ENCODE measurements at places on chromosomes 1 and 21. TPM values are rescaled to one million over a fixed set of nuclear protein-coding genes. Genes with fewer than 3 reads are reported as not detected.

A3GALT2 gene
- total RNA-seq = not detected

DNA sequence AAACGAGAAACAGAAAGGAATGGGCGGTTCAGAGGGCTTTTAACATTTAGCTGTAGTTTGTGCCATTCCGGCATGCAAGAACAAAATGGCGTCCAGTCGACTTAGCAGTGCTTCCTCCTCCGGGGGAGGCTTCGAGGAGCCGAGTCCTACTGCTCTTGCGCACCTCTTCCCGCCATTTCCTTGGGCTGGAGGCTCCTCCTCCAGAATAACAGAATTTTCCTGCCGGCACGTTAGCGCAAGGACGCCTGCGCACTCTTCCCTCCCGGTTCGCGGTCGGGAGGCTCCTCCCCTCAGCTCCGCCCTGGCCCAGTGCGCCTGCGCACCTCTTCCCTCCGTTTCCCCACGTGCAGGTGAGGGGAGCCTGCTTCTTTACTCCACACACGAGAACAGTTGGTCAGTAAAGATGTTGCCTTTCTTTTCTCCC is 1.0 kb downstream of the DMRTB1 start:
- no peaks in the 10 kb centered on the region for H3K4me1 ChIP-seq
- no peak overlapping the region for H3K4me3 ChIP-seq
- no peaks in the 10 kb centered on the region for H3K27me3 ChIP-seq
- no peak for DNase-seq
- H3K36me3 ChIP-seq = no peaks in the 10 kb centered on the region

TRMT13 gene
- total RNA-seq = 45.9 TPM

AK5 gene
- 25.5 TPM for total RNA-seq

SLFNL1 gene
- 1.6 TPM for total RNA-seq

DNA sequence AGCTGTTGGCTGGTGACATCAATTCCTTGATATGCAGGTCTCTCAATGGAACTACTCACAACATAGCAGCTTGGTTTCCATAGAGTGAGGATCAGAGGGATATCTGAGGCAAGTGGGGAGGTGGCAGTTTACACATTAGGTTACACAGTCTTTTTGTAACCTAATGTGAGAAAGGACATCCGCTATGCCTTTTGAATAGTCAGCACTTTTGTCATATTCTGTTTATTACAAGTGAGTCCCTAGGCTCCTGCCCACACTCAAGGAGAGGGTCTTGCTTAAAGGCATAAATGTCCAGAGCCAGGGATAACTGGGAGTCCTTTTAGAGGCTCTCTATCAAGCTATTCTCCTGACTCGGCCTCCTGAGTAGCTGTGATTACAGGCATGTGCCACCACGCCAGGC is 104.2 kb downstream of the KCNK1 start:
- no peaks in the 10 kb centered on the region for H3K36me3 ChIP-seq
- H3K27ac ChIP-seq = no peak overlapping the region
- no peak for DNase-seq

C1orf94 gene
- not detected for total RNA-seq

- no peaks in the 10 kb centered on the region for H3K36me3 ChIP-seq
- no peaks in the 10 kb centered on the region for H3K27me3 ChIP-seq
- DNase-seq = no peak
- no peaks in the 10 kb centered on the region for H3K4me1 ChIP-seq
- H3K4me3 ChIP-seq = no peak overlapping the region
These were observed 350.6 kb upstream of the NCAM2 start for GRCh38 chr21:20647607-20648006.

- no peak overlapping the region for H3K27ac ChIP-seq
- peaks cover 23% of the 10 kb centered on the region for H3K4me1 ChIP-seq
- H3K36me3 ChIP-seq = no peaks in the 10 kb centered on the region
- no peak for DNase-seq
These were observed 35.3 kb upstream of the BCAR3 start for GRCh38 chr1:93716941-93717368.

CACNA1S gene
- not detected for total RNA-seq

FAM89A gene
- 8.7 TPM for total RNA-seq

DNA sequence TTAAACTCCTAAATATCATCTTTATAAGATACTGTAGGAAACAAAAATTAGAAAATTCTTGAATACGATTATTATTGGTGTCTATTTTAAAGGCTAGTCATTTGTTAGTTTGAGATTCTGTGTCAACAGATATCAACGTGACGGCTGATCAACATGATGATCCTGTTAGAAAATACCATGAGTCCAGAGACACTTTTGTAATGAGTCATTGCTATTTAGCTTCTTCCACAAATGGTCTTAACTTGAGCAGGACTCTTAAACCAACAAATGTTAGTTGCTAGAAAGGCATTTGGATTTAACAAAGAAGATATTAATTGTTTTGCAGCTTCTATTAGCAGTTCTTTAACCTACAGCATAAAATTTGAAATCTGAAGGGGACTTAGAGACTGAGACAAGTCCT is 131.2 kb downstream of the TGFB2 start:
- no peaks in the 10 kb centered on the region for H3K4me1 ChIP-seq
- DNase-seq = no peak
- H3K4me3 ChIP-seq = no peak overlapping the region
- H3K36me3 ChIP-seq = no peaks in the 10 kb centered on the region
- H3K27me3 ChIP-seq = no peaks in the 10 kb centered on the region

DNA sequence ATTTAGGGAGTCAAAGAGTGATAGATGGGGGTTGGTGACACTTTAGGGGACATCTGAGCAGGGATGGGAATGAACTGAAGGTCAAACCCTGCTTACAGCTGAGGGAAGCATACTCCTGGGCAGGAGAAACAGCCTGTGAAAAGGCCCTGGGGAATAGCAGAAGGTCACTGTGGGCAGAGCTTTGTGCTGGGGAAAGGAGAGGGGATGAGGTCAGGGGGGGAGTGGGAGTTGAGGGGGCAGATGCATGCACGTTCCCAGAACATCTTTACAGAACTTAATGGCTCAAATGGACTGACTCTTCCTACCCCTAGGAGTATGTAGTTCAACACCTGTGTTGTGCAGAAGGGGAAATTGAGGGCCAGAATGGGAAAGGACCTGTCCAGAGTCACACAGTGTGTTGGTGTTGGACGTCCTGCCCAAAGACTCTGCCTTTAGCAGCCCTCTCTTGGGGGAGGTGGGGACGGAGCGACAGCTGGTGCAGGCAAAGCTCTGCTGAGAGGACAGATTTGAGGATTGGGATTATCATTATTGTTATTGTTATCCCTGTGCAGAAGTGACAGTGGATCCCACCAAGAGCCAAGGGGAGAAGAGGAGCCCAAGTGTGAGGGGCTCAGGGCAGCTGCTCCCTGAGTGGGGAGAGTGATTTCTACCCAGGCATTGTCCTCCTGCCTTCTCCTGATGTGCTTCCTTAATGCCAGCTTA is 116.5 kb downstream of the PTPRU start:
- DNase-seq = no peak
- H3K27ac ChIP-seq = no peak overlapping the region
- no peak overlapping the region for H3K4me3 ChIP-seq
- H3K4me1 ChIP-seq = no peaks in the 10 kb centered on the region

DNA sequence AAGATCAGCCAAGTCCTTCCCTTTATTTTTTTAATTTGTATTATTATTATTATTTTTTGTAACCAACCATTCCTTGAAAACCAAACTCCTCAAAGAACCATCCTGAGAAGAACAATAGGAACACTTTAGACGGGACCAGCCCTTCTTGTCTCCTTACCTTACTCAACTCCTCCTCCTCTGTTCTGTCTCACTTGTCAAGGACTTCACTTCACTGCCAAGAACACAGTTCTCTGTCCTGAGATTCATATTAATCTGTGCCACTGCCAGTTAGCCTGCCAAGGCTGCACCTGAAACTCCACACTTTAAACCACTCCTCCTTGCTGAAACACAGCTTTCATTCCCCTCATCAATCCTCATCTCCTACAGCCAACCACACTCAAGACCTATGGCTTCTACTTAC is 73.8 kb upstream of the ATP1A1 start:
- H3K27me3 ChIP-seq = no peaks in the 10 kb centered on the region
- no peak for DNase-seq
- no peak overlapping the region for H3K4me3 ChIP-seq
- no peak overlapping the region for H3K27ac ChIP-seq

CA6 gene
- total RNA-seq = not detected

HOOK1 gene
- total RNA-seq = 19.2 TPM

GRCh38 chr21:17818186-17819113 is 706 bp downstream of the C21orf91 start:
- peak overlapping the region; percentile 96 for H3K27ac ChIP-seq
- no peaks in the 10 kb centered on the region for H3K36me3 ChIP-seq
- H3K4me3 ChIP-seq = peak overlapping the region; percentile 70
- no peaks in the 10 kb centered on the region for H3K27me3 ChIP-seq

DNA sequence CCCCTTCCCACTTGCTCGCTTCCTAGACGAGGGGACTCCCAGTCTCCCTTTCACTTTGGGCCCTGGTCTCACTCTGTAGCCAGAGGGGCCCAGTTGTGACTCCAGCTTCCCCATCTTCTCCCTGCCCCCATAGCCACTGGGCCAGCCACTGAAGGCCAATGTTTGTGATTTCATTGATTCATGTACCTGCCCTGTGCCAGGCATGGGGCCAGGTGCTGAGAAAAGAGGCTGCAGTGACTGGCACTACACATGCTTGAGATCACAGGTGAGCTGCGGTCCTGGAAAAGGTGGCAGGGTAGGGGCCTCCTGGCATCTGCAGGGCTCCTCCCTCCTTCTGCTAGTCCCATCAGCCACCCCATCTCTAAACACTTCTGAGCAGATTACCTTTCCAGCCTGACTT is 345.3 kb upstream of the VAMP3 start:
- H3K4me1 ChIP-seq = no peaks in the 10 kb centered on the region
- no peak for DNase-seq
- no peak overlapping the region for H3K4me3 ChIP-seq

GRCh38 chr21:27703791-27704190 is 736.9 kb upstream of the ADAMTS5 start:
- H3K27me3 ChIP-seq = no peaks in the 10 kb centered on the region
- no peaks in the 10 kb centered on the region for H3K36me3 ChIP-seq
- DNase-seq = no peak
- H3K4me1 ChIP-seq = no peaks in the 10 kb centered on the region
- H3K27ac ChIP-seq = no peak overlapping the region

SRSF11 gene
- total RNA-seq = 359 TPM

GRCh38 chr1:34730485-34730884 is 24.4 kb upstream of the GJB5 start:
- no peak for DNase-seq
- H3K4me3 ChIP-seq = no peak overlapping the region
- no peaks in the 10 kb centered on the region for H3K36me3 ChIP-seq
- H3K4me1 ChIP-seq = no peaks in the 10 kb centered on the region

GRCh38 chr1:62599044-62599443 is 1.7 kb downstream of the ANGPTL3 start:
- H3K27ac ChIP-seq = no peak overlapping the region
- H3K36me3 ChIP-seq = no peaks in the 10 kb centered on the region
- DNase-seq = no peak
- H3K4me1 ChIP-seq = no peaks in the 10 kb centered on the region

DNA sequence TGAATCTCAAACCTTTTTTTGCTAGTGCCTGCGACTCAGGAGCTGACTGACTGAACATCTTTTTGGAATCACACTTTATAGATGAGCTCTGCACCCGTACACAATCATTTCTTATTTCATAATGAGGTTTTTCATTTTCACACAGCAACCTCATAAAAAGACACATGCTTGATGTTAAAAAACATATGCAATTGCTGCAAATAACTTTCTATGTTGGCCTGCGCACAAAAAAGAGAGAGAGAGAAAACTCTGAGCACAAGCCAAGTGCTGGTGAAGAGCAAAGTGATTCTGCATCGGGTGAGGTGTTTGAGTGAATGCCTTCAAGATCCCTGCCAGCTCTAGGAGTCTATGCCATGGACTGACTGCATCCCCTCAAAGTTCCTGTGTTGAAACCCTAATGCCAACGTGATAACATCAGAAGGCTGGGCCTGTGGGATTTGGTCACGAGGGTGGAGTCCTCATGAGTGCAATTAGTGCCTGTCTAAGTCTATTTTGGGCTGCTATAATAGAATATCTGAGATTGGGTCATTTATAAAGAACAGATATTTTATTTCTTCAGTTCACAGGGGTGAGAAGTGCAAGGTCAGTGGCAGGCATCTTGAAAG is 36.6 kb downstream of the C1orf87 start:
- H3K4me3 ChIP-seq = no peak overlapping the region
- H3K36me3 ChIP-seq = no peaks in the 10 kb centered on the region
- no peaks in the 10 kb centered on the region for H3K4me1 ChIP-seq
- no peaks in the 10 kb centered on the region for H3K27me3 ChIP-seq
- H3K27ac ChIP-seq = no peak overlapping the region
- DNase-seq = no peak

- no peak overlapping the region for H3K27ac ChIP-seq
- H3K36me3 ChIP-seq = no peaks in the 10 kb centered on the region
- DNase-seq = no peak
- H3K4me3 ChIP-seq = no peak overlapping the region
These were observed 332.2 kb downstream of the NTNG1 start for GRCh38 chr1:107473065-107473464.

GRCh38 chr21:36379251-36379650 is 5.9 kb upstream of the CHAF1B start:
- no peaks in the 10 kb centered on the region for H3K4me1 ChIP-seq
- H3K36me3 ChIP-seq = peaks cover 28% of the 10 kb centered on the region
- DNase-seq = no peak
- H3K27me3 ChIP-seq = no peaks in the 10 kb centered on the region

- H3K36me3 ChIP-seq = no peaks in the 10 kb centered on the region
- H3K4me3 ChIP-seq = no peak overlapping the region
- DNase-seq = no peak
- H3K27me3 ChIP-seq = no peaks in the 10 kb centered on the region
- H3K4me1 ChIP-seq = no peaks in the 10 kb centered on the region
These were observed 38.4 kb upstream of the GPR25 start for GRCh38 chr1:200834383-200834782.

MRAP gene
- not detected for total RNA-seq

- no peak for DNase-seq
- H3K27me3 ChIP-seq = no peaks in the 10 kb centered on the region
- H3K4me1 ChIP-seq = no peaks in the 10 kb centered on the region
- no peak overlapping the region for H3K4me3 ChIP-seq
- no peaks in the 10 kb centered on the region for H3K36me3 ChIP-seq
- H3K27ac ChIP-seq = no peak overlapping the region
These were observed 177.8 kb downstream of the HMCN1 start for GRCh38 chr1:185911978-185912377.

MFSD2A gene
- total RNA-seq = 0.38 TPM

MX1 gene
- total RNA-seq = 75.3 TPM

DNA sequence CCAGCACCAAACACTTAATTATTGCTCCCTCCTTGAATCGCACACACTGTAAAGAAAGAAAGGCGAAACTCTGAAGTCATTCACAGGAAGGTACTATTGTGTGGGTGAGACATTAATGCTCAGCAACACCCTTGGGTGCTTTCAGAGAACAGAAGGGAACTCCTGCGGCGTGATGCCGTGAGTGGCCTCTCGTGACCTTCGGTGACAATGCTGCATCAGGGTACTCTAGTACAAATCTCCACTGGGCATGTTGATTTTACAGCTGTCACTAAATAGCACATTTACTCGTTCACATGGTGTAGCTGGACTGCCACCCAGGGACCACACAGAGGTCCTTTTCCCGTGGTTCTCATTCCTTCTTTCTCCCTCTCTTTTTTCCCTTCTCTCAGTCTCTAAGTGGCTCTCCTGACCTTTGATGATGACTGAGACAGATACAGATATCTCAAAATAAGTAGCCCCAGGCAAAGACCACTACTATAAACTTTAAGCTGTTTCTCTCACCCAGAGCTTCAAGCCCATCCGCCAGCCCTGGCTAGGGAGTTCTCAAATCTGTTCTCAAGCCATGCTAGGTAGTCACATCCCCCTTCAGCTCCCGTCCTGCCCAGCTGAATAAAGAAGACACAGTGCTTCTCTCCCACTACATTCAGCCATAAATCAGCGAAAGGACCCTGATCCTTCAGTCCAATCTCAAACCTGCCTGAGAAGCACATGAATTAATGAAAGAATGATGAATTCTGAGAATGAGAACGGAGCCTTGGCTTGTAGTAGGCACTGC is 223.4 kb upstream of the FMN2 start:
- no peak overlapping the region for H3K4me3 ChIP-seq
- no peaks in the 10 kb centered on the region for H3K27me3 ChIP-seq
- DNase-seq = no peak
- no peaks in the 10 kb centered on the region for H3K4me1 ChIP-seq
